Left renal pelvis (tissue), 4 donors: ENCODE measurements at places on chromosomes 4 and X. TPM values are rescaled to one million over a fixed set of nuclear protein-coding genes. Genes with fewer than 3 reads are reported as not detected.
A peak's percentile ranks its signal among the peaks of the same experiment; 100 is the strongest.

- no peak for DNase-seq
These were observed 508.7 kb downstream of the TRIML1 start for GRCh38 chr4:188647820-188648370.

- DNase-seq = peak; percentile 44
These were observed 584 bp downstream of the TMEM271 start for GRCh38 chr4:575281-576141.

- DNase-seq = no peak
These were observed 197.1 kb upstream of the MAMLD1 start for GRCh38 chrX:150165776-150166610.

GRCh38 chrX:52216541-52216940, 31.9 kb downstream of the MAGED4 start:
- no peak for DNase-seq

DNA sequence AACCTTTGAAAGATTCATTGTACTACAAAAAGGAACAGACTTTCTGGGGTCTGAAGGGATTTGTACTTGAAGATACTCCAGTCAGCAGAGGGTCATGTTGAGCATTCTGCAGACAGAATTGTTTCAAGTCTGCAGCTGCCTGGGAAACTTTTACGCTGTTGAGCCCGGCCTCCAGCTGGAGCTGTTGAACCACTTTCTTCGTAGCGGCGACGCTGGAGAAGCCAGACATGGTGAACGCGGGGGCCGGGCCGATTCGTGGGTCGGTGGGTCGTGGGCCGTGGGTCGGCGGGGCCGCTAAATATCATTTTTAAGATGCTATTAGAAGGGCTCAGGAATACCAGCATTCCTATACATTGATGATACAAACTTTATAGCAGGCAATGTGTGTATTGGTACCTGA, 12.0 kb upstream of the RTL9 start:
- DNase-seq = no peak

FAM9B gene
- 0.19 TPM for polyA plus RNA-seq

LONRF3 gene
- polyA plus RNA-seq = 0.79 TPM

GRCh38 chrX:74509989-74510388, 88.7 kb downstream of the SLC16A2 start:
- DNase-seq = no peak

SORBS2 gene
- polyA plus RNA-seq = 23.3 TPM

DNA sequence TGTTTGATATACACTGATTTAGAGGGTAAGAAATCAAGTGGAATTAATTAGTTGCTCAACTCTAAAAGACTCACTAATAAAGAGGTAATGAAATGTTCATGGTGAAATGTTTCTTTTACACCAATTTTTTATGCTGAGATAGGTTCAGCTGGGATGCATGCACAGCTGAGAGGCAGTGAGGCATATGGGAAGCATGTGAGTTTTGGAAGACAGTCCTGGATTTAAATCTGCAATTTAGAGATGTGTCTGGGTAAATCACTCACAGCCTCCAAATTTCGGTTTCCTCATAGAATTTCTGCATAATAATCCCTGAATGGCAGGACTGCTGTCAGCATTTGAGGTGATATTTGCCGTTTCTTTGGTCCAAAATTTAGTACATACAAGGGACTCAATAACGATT, 48.2 kb upstream of the AADAT start:
- no peak for DNase-seq

DNA sequence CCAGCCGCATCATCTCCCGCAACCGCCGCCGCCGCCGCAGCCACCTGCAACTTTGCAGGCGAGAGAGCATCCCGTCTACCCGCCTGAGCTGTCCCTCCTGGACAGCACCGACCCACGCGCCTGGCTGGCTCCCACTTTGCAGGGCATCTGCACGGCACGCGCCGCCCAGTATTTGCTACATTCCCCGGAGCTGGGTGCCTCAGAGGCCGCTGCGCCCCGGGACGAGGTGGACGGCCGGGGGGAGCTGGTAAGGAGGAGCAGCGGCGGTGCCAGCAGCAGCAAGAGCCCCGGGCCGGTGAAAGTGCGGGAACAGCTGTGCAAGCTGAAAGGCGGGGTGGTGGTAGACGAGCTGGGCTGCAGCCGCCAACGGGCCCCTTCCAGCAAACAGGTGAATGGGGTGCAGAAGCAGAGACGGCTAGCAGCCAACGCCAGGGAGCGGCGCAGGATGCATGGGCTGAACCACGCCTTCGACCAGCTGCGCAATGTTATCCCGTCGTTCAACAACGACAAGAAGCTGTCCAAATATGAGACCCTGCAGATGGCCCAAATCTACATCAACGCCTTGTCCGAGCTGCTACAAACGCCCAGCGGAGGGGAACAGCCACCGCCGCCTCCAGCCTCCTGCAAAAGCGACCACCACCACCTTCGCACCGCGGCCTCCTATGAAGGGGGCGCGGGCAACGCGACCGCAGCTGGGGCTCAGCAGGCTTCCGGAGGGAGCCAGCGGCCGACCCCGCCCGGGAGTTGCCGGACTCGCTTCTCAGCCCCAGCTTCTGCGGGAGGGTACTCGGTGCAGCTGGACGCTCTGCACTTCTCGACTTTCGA, 654 bp downstream of the ATOH1 start:
- DNase-seq = no peak

NOX1 gene
- 1.1 TPM for polyA plus RNA-seq

RAB41 gene
- polyA plus RNA-seq = 1.1 TPM

- no peak for DNase-seq
These were observed 15.9 kb downstream of the AREG start for GRCh38 chr4:74460833-74461232.

BTK gene
- polyA plus RNA-seq = 1.2 TPM

GPR173 gene
- 24.5 TPM for polyA plus RNA-seq

DNA sequence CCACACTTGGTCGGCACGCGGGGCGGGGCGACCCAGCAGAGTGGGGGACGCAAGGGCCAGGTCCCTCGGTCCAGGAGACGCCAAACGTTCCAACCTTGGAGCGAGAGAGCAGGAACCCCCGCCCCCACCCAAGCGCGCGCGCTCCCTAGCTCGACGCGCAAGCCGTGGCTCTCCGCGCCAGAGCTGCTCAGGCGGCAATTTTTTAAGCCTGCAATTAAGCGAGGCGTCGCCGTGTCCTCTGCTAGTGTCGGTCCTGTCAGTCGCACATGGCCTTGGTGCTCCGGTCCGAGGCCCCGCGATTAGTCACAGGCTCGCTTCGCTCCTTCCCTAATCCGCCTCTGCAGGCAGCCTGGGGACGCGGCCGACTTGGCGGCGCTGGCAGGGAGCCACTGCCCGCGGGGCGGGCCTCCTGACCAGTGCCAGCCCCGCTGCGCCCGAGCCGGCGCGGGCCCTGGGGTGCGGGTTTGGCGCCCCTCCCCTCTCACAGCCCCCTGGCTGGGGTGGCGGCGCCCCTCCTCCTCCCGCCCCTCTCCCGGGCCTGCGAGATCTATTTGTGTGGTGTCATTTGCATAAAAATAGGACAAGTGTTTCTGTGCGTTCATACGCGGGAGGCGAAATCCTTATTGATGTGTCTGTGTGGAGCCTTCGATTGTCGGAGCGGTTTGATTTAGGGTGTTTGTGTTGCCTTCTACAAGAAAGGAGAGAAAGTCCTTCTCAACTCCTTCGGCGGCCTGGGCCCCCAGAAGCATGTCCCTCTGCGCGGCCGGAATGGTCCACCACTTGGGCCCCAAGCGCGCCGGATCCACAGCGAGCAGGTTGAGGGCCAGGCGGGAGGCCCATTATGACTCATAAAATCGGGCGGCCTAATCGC, 9.8 kb upstream of the BCOR start:
- DNase-seq = no peak

GRCh38 chr4:7642741-7643458, 208.2 kb upstream of the PSAPL1 start:
- DNase-seq = no peak

DNA sequence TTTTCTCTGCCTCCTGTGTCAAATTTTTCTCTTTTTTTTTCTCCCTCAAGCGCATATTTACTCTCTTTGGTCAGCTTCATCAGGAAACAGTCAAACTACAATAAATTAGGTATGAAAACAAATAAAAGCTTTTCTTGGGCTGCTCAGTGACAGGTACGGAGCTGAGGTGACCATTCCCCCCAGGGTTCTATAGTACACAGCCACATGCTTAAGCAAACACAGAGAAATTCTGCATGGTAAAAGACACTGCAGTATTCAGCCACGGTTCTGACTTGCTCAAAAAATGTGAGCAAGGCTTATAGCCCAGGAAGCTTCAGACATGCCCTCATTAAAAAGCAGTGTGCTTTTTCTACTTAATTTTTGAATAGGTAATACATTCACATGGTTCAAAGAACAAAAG, 138.5 kb downstream of the GRIA3 start:
- no peak for DNase-seq

DNA sequence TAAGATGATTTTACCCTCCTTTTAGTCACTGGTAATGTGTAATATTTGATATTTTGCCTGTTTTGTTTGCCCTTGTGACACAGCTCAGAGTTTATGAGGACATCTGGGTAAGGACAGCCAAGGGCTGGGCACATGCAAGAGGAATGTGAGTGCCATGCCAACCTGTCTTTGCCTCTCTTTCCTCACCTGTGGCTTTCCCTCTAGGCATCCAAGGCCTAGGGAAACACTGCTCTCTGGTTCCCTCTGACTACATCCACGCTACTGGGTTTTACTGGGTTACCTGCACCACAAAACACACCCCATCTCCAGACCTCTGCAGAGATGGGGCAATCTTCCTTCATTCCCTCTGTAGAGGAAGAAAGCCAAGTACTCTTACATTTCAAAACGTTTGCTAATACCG, 7.7 kb downstream of the HPGDS start:
- no peak for DNase-seq

GRCh38 chrX:152136312-152136711, 2.1 kb downstream of the MAGEA10 start:
- no peak for DNase-seq

DNA sequence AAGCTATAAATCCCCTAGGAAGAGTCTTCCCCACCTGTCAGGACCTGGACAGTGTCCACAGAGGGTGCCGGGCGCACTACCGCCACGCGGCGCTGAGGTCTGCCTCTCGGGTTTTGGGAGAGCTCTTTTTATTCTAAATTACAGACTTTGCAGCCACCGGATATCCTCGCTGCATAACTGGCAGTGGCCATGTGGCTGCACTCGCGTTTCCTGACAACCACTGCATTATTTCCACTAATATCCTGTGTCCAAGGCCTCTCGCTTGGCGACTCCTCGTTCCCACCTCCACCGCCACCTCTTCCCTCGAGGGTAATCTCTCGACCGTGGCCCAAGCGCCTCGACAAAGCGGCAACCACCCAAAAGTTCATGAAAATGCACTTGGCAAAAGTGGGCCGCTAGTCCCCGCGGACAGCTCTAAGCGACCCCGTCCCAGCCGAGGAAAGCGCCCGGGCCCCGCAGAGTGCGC, 512 bp upstream of the TMEM131L start:
- no peak for DNase-seq

GRCh38 chr4:142917678-142918077, 71.6 kb upstream of the INPP4B start:
- DNase-seq = no peak

- DNase-seq = no peak
These were observed 822.1 kb upstream of the GALNTL6 start for GRCh38 chr4:170990989-170991589.

DNA sequence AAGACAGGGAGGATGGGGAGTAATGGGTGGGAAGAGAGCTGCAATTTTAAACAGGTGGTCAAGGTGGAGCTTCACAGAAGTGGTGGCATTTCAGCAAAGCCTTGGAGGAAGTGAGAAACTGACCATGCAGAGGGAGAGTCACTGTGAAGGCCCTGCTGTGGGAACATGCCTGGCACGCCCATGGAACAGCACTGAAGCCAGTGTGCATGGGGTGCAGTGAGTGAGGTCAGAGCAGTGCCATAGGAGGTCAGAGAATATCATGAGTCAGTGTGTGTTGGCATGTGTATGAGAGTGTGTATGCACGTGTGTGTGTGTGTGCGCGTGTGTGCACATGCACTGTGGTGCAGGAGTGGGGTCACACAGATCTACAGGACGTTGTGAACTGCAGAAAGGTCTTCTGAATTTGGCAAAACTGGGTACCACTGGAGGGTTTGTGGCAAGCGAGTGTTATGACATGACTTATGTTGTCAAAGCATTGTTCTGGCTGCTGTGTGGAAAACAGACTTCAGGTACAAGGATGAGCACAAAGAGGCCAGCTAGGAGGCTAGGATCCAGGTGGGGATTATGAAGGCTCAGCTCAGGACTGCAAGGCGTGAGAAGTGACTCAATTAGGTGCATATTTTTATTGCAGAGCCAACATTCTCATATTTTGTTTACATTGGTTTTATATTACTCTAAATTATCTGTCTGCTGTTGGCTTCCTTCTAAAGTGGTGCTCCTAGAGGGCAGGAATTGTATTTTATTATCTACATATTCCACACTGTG, 34.0 kb downstream of the ZNF827 start:
- no peak for DNase-seq

GRCh38 chr4:8701126-8702019, 108.8 kb downstream of the CPZ start:
- no peak for DNase-seq

DNA sequence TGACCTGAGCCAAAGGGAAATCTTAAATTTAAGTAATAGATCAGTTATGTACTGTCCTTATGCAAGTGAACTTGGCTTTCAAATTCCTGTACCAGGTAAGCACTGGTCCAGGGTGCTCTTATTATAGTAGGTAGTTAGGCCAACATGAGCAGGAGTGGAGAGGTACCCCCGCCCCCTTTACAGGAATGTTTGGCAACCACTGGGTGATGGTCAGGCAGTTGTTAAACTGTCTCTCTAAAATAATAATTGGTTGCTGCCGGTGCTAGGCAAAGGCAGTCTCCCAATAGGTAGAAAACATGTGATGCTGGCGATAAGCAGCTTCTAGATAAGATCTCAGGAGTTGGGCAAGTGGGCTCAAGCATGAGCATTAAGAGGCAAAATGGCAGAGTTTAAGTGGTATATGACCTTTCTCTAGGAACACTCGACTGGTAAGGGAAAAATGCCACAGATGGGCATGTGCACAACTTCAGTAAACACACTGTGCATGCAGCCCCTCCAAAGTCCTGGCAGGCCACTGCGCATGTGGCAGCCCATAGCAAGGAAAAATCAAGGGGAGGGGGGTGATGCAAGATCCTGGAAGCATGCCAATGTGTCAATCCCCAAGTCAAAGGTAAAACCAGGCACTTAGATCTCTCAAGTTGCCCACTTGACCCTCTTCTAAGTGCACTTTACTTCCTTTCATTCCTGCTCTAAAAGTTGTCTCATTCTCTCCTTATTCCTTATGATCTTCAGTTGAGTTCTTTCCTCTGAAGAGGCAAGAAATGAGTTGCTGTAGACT, 1239.7 kb downstream of the C4orf33 start:
- no peak for DNase-seq
